ENCODE measurements at places on chromosomes 2 and 18.

GRCh38 chr2:67576991-67577390 is 179.9 kb downstream of the ETAA1 start:
- DNase-seq: no peak

GRCh38 chr2:220963930-220964329 is 608.2 kb downstream of the EPHA4 start:
- DNase-seq: no peak

DNA sequence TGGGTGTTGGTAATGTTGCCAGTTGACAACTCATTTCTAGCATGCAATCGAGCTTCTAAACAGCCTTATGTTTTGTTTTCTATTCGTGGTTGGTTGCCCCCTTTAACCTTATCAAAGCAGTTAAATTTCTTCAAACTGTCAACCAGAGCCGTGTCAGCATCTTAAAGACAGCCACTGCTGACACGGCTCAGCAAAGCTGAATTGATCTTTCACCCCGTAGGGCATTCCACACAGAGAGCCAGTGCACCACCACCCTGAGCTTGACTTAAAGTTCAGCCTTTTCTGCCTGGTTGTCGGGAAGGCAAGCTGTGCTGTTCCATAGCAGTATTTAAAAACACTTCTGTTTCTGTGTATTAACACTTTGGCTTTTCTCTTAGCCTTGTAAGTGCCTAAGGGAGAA is 355.0 kb upstream of the CHST9 start:
- no peak for DNase-seq

GRCh38 chr2:39550701-39551285 is 113.7 kb upstream of the MAP4K3 start:
- no peak for DNase-seq

GRCh38 chr2:96895746-96896651 is 26.1 kb upstream of the SEMA4C start:
- no peak for DNase-seq

GRCh38 chr2:234569776-234570430 is 73.0 kb upstream of the ARL4C start:
- no peak for DNase-seq

DNA sequence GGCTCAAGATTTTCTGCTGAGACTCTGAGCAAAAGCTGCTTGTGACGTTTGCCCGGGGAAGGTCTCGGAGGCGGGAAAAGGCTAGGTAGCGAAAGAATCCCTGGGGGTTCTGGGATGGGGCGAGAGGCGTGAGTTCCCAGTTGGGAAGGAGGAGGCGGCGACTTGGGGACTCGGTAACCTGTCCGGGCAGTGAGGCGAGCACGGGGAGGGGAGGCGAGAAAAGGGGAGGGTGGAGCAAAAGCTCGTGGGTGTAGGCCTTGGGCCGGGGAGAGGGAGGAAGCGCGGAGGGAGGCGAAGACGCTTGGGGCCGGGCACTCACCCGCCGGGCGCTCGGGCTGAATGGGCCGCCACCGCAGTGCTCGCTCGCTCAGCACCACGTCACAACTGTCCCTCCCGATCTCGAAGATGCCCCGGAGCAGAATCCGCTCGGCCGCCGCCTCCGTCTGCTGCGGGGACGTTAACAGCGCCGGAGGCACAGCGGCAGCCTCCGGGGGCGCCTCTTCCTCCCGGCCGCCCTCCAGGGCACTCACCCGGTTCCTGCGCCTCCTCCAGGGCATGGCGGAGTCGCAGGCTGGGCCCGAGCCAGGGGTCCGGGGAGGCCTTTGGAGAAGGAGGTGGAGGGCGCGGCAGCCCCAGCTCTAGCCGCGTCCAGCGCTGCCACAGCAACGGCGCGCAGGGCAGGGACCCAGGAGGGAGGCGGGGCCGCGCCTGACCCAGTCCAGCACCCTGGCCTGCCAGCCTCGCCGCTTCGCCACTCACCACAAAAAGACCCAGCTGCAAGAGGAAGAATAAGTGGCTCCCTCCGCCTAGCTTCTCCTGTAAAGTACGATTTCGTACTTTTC is at the start of gene CERKL:
CERKL (minus strand) TSS at position 656 of the 842 bp plus-strand sequence; CDS start at position 557, 99 bp downstream.
- no peak for DNase-seq

- no peak for DNase-seq
These were observed 408.8 kb downstream of the NBAS start for GRCh38 chr2:15152382-15152781.

DNA sequence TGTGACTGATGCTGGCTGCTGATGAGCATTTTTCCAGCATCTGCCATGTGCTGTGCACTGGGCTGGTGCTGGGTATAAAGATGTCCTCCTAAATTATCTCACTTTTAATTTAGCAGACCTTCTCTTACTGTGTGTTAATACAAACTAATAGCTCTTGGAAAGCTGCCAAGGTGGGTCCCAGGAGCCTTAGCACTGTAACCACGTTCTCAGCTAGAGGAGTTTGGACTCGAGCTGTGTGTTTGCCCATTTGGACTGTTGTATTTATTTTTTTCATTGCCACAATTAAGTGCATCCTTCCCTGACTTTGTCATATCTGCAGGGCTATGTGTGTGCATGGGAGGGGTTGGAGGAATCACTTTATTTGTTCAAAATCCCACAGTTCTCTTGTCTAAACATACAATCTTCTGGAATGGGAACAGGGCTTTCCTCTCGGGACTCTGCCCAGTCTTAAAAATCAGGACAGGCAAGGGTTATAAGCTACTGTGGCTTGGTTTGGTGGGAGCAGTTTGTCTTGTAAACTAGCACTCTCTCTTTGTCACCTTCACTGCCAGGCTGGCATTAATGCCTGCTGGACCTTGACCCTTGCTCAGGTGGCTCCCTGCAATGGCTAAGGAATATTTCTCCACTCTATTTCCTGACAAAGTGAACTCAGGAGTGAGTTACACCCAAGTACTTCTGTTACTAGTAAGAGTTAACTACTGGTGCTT is 129.7 kb upstream of the MGAT5 start:
- DNase-seq: no peak

GRCh38 chr18:41982942-41983660 is 28.1 kb downstream of the PIK3C3 start:
- no peak for DNase-seq

DNA sequence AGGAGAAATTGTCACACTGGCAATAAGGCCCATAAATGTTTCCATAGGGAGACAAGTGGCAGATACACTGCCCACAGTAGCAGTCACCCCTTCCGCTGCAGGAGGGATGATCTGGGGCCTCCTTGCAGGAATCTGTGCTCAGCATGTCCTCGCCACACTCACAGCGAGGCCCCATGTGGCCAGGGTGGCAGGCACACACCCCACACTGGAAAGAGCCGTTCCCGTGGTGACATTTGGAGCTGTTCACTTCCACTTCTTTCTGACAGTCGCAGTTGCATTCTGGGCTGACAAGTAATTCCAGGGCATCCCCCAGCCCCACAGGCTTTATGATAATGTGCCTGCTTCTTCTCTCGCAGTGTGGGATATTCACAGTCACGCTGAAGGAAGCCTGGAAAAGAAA is 62.6 kb downstream of the ITGB6 start:
- DNase-seq: no peak

- DNase-seq: no peak
These were observed 1292.0 kb upstream of the CHAC2 start for GRCh38 chr2:52475590-52475989.

DNA sequence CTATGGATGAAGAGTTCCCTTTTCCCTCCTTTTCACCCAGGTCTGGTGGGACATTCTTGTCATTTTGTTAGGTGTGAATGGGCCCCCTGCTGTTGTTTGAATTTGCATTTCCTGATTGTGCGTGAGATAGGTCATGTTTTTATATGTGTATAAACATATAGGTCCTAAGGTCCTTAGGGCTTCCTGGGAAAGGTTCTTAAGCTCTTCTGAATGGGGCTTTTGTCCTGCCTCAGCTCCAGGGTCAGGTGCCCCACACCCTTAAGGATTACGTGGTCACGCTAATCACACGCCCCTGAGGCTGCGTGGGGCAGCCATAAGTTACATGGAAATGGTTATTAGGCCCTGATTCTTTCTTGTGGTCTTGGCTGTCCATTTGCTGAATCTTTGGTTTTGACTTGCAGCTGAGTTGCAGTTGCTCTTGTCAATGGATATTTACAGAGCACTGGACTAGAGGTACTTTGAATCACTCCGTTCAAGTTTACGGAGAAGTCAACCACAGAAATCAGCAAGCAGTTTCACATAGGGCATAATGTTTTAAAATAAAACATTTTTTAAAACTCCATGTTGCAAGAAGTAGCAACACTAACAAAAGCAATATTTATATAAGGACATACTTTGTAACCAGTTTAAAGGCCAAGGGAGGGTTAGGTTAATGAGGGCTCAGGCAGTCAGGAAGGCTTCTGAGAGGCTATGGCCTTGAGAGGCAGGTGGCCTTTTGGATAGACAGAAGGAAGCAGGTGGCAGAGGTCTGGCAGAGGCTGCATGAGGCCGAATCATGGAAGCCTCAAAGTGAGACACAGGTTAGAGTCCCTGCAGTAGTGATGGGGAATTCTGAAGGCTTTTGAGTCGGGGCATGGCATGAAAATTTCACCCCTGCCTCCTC is 24.2 kb downstream of the LIPG start:
- DNase-seq: no peak

DNA sequence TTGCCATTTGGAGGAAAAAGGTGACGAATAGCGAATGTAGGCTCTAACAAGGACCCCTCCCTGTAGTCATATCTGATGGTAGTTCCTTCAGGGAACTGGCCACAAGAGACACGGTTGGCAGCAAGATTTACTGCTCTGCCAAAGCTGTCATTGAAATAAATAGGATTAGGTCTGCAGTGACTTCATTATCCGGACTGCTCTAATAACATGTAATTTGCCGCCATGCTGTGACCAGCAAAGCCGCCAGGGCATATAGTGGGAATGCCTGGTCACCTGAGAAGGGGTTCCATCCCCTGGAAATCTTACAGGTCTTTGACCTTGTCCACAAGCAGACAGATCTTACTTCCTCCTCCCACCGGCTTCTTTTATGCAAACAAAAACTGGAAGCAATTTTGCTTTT is 59.4 kb upstream of the LAPTM4A start:
- no peak for DNase-seq

- peak; percentile 12 for DNase-seq
These were observed 25.9 kb downstream of the CD8A start for GRCh38 chr2:86764661-86765309.

DNA sequence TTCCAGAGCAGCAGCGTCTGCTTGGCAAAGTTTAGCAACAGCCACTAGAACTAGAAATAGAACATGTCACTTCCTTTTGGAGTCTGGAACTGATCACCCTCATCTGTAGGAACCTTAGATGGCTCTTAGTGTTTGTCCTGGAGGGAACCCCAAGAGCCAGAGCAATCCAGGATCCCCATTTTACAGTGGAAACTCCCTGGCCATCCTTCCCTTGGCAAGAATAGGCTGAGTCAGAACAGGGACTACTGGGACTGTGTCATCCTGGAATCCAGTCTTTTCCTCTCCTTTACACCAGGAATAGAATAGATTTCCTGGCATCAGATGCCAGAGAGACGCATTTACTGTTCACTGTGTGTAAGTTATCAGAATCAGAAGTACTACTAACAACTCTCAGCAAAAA is 33.2 kb upstream of the GRHL1 start:
- no peak for DNase-seq

DNA sequence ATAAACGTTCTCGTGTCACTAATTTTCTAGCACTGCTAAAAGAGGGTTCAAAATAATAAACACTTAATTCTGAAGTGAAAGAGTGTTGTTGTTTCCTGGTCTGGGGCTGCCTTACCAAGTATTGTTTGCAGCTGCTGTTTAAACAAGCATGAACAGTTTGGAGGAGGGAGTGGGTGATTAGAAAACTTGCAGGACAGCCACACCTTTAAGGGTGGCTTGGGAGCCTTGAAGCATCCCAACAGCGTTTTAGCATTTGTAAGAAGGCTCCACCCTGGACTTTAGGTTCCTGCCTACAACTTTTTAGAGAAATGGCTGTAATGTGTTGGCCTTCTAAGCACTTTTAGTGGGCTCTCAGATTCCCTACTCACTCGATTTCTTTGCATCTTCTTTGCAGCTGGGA is 371.6 kb downstream of the TGIF1 start:
- DNase-seq: no peak

DNA sequence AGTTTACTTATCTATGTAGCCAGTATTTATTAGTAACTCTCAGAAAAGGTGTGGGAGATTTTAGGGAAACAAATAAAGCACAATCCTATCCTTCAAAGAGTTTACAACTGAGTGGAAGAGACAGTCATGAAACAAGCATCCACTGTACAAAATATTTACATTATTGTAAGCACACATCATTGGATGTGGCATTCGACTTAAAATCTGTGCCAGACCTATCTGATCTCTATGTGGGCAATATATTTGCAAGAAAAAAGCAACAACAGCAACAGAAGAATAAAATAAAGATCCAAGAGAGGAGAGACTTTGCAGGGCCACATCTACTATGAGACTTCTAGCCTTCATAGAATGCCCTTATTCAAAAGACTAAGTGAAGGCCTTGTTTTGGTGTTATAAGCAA is 882.1 kb upstream of the PIK3C3 start:
- DNase-seq: no peak

GRCh38 chr18:6219116-6219717 is 195.5 kb downstream of the L3MBTL4 start:
- DNase-seq: peak; percentile 20

- no peak for DNase-seq
These were observed 23.9 kb downstream of the SPTBN1 start for GRCh38 chr2:54480025-54480424.

DNA sequence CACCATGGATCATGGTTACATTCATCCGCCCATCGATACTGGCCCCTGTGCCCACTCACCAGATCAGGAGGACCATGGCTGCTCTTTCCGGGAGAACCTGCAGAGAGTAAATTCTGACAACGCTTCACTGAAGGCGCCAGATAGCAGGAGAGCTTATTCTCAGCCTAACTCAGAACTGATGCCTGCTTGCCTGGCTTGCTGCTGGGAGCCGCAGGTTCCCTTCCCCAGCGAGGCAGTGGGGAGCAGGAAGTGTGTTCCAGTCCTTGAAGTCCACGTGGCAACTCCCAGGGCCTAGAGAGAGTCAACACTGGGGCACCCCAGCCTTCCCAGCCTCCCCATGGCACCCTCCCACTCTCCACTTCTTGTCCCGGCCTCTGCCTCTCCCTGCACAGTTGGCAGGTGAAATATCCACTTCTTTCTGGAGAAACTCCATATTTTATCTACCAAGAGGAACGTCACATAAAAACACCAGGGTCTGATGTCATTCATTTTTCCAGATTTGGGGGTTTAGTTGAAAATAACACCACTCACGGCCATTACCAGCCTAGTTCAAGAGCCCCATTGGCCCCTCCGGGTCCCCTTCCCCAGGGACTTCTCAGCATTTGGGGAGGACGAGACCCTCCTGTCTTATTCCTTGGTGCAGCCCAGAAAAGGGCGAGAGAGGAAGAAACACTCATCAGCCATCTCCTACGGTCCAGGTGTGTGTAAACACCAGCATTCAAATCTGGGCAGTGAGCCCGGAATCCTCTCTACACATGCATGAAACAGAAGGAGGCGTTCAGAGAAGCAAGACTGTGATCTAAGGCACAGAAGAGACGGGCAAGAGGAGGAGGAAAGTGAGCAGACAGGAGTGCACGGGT is 3.5 kb upstream of the TUBB6 start:
- no peak for DNase-seq

GRCh38 chr2:158464426-158465281 is 7.9 kb downstream of the PKP4 start:
- no peak for DNase-seq

DNA sequence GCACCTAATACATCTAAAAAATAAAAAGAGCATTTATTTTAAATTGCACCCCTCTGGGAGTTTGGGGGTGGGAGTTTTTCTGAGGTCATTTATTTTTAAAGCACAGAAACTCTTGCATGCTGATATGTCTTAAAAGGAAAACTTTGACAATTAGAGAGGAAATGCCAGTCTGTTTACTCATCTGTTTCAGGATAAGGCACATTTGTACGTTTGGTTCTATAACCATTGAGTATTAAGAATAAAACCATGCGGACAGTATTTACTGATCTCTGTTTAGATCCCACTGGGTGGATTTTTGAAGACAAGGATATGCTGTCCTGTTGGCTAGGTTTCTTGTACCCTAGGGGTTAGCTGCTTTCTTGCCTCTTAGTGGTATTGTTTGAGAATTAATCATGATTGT is 122.9 kb downstream of the TANC1 start:
- no peak for DNase-seq

Measured in HFF-Myc (cell line).